Kidney epithelial cell (primary cell): ENCODE measurements at places on chromosomes 1 and 21.
A peak's percentile ranks its signal among the peaks of the same experiment; 100 is the strongest.

- no peak for DNase-seq
Measured at GRCh38 chr1:10583641-10584040, 108.9 kb downstream of the PEX14 start.

DNA sequence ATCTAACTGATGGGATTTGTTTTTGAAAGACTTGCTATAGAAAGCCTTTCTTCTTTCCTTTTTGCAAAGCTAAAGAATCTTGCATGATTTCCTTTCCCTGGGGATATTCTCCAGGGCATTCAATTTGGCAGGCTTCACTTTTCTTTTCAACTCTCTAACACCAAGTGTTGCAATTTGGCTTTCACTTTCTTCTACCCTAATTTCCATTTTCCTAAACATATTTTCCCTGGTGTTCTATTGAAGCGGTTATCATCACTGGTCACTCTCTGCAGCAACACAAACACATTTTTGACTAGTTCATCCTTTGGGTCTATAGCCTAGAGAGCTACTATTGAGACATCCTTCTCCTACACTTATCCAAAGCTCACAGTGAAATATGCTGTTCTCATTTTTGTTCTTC lies 424.5 kb downstream of the NEGR1 start:
- no peak for DNase-seq

DNA sequence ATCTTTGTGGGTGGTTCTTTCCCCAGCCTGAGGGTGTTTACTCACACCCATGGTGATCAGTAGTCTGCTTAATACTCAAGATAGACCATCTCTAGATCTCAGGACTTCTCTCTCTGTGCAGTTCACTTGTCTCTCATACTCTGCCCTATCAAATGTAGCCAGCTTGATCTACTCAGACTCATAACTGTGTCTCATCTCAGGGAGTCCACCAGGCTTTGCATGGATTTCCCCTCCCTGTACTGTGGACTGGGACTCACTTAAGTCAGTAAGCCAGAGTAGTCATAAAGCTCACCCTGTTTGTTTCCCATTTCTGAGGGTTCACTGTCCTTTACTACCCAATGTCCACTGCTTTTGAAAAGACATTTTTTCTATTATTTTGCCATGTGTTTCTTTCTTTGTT lies 41.8 kb downstream of the LYPLAL1 start:
- DNase-seq: no peak

- DNase-seq: no peak
Measured at GRCh38 chr1:35715568-35716002, 3.1 kb downstream of the C1orf216 start.

- no peak for DNase-seq
Measured at GRCh38 chr1:7410156-7410555, 360.9 kb upstream of the VAMP3 start.

- no peak for DNase-seq
Measured at GRCh38 chr21:45981151-45982091, at the start of gene COL6A1. COL6A1 (plus strand) TSS chr21:45981770; CDS start chr21:45981851, 81 bp downstream.

DNA sequence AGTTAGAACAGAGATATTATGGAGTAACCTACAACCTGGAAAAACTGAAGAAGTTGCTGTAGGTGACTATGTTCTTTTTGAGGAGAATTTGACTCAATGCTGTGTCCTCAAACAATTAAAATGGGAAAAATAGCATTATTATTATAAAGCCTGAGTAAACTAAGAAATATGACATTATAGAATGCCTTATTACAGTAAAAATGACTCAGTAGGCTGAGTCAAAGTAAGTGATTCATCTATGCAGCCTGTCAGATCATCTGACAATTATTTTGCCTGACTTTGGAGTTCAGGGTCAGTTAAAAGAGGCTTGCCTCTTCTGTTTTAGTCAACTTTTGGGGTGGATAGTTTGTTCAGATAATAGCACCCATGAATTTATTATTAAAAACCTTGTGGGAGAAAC lies 150.8 kb upstream of the PTGFR start:
- peak; percentile 25 for DNase-seq

DNA sequence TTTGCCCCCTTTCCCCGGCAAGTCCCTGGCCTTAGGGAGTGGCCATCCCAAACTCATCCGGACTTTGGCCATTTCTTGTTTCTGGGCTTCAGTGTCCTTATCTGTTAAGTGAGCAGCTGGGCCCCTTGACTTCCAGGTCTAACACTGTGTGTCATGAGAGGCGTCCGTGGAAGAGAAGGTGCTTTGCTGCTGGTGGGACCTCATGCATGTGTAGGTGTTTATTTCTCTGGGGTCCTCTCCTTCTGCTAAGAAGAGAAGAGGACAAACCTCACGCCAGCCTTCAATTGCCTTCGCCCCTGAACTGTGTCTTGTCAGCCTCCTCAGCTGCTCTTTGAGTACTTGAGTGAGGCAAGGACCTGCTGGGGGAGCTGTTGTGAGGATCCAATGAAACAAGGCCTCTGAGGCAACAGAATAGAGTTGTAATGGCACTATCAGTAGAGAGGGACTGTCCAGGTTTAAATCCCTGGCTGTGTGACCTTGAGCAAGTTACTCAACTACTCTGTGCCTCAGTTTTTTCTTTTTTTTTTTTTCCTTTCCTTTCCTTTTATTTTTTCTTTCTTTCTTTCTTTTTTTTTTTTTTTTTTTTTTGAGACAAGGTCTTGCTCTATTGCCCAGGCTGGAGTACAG lies 72.5 kb downstream of the RUNX3 start:
- DNase-seq: no peak

- DNase-seq: no peak
Measured at GRCh38 chr1:37765916-37766664, 1.2 kb upstream of the EPHA10 start.

DNA sequence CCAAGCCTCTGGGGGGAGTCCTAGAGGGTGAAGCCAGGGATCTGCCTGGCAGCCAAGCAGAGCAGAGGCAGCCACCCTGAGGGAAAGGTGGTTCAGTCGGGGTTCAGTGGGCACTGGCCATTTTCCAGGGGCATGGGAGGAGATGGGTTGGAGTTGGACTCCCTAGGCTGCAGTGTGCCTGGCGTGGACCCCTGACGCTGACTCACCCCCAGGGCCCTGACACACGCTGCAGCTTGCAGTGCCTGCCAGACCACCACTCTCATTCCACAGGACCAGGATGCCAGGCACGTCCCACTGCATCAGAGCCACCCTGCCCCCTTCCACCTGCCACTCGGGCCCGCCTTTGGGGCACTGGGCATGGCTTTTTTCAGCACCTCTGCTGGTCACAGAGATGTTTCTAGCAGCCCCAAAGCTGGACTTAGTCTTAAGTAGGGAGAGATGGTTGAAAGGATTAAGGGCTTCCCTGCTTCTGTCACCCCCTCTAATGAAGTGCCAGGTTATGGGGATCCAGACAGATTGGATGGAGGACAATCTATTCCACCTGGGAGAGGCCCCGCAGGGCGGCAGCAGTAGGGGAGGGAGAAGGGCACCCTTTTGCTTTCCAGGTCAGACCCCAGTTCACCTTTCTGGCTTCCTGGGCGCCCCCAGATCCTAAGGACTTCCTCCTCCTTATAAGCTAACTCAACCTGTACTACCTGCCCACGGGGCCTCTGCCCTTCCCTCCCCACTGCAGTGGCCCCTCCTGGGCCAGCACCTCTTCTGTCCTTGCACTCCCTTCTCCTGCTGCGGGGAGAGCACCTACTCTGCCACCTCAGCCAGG lies 1.6 kb downstream of the SYT2 start:
- DNase-seq: no peak

- DNase-seq: no peak
Measured at GRCh38 chr1:40627987-40628902, 37.2 kb downstream of the RIMS3 start.

- DNase-seq: peak; percentile 26
Measured at GRCh38 chr1:196608390-196609369, at the start of gene KCNT2. KCNT2 (minus strand) TSS chr1:196608440; CDS start chr1:196608309, 131 bp downstream.

- DNase-seq: no peak
Measured at GRCh38 chr1:10794724-10795275, 1.6 kb downstream of the CASZ1 start.

GRCh38 chr1:38881487-38881886 lies at the start of gene GJA9:
GJA9 (minus strand) TSS chr1:38881587; CDS start chr1:38876098, 5,489 bp downstream.
- DNase-seq: no peak

DNA sequence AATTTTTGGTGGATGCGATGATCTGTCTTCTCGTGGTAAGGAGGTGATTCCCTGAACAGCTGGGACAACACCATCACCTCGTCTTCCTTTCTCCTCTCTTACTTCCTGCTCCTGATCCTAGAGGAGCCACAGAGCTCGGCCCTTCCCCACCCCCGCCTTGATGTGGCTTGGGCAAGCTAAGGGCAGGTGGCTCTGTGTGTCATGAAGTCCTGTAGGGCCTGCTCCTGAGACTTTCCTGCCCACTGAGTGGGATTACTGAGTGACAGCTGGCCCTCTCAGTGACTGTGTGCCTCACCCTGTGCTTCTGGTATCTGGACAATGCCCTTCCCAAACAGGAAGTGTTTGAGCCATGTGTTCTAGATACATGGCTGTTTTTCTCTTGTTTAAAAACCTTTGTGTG lies 153.0 kb downstream of the KCNJ6 start:
- DNase-seq: no peak

DNA sequence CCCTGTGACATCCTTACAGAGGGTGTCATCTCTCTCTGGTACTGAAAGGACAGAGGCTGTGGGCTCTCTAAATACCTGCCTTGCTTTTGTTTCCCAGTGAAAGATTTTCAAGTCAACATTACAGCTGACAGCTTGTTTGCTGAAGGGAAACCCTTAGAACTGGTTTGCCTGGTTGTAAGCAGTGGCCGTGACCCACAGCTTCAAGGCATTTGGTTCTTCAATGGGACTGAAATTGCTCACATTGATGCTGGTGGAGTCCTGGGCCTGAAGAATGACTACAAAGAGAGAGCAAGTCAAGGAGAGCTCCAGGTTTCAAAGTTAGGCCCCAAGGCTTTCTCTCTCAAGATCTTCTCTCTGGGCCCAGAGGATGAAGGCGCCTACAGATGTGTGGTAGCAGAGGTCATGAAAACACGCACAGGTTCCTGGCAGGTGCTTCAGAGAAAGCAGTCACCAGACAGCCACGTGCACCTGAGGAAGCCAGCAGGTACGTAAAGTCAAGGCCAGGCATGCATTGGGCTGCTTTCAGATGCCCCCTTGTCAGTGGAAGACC lies 11.8 kb downstream of the CD101 start:
- no peak for DNase-seq

DNA sequence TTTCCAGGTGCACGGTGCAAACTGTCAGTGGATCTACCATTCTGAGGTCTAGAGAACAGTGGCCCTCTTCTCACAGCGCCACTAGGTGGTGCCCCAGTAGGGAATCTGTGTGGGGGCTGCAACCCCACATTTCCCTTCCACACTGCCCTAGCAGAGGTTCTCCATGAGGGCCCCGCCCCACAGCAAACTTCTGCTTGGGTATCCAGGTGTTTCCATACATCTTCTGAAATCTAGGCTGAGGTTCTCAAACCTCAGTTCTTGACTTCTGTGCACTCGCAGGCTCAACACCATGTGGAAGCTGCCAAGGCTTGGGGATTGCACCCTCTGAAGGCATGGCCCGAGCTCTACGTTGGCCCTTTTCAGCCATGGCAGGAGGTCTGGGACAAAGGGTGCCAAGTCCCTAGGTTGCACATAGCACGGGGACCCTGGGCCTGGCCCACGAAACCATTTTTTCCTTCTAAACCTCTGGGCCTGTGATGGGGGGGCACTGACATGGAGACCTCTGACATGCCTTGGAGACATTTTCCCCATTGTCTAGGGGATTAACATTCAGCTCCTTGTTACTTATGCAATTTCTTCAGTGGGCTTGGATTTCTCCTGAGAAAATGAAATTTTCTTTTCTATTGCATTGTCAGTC lies 10.0 kb downstream of the HS2ST1 start:
- no peak for DNase-seq

GRCh38 chr1:182059936-182060335 lies 1.6 kb downstream of the ZNF648 start:
- DNase-seq: no peak

DNA sequence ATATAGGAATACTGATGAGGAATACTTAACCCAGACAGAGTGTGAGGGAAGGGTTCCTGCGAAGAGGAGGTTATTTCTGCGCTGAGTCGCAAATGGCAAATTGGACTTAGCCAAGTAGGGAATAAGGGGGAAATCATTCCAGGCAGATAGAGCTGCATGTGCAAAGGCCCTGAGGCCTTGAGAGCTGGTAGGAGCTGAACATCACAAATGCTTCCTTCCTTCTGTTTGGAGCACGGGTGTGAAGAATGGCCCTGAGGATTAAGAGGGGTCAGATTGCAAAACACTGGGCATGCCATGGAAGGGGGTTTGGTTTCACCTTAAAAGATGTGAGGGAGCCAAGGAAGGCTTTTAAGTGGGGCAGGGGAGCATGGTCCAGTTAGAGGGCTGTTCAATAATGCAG lies 12.4 kb downstream of the IER5 start:
- no peak for DNase-seq

- no peak for DNase-seq
Measured at GRCh38 chr21:25913479-25913878, 178.7 kb downstream of the GABPA start.
